ENCODE measurements at places on chromosomes 6 and 20. TPM values are rescaled to one million over a fixed set of nuclear protein-coding genes. Genes with fewer than 3 reads are reported as not detected.

The LGSN gene
- total RNA-seq = 0.06 TPM

The ATP6V1G2 gene
- 0.58 TPM for total RNA-seq

The DSP gene
- 213 TPM for total RNA-seq

The VSX1 gene
- total RNA-seq = not detected

The EEF1E1 gene
- 14.5 TPM for total RNA-seq

The VNN1 gene
- total RNA-seq = 9.7 TPM

The RIPPLY2 gene
- total RNA-seq = 0.22 TPM

The SGK2 gene
- total RNA-seq = 125 TPM

The TMC2 gene
- total RNA-seq = not detected

- no peak for DNase-seq
Measured at GRCh38 chr6:141561154-141561553, 571.6 kb upstream of the GJE1 start.

GRCh38 chr6:143007646-143008045 lies 53.0 kb upstream of the AIG1 start:
- DNase-seq = no peak

GRCh38 chr20:58479726-58480440 lies 35.3 kb downstream of the APCDD1L start:
- no peak for DNase-seq

- no peak for DNase-seq
Measured at GRCh38 chr20:15759594-15759993, 813.7 kb downstream of the KIF16B start.

DNA sequence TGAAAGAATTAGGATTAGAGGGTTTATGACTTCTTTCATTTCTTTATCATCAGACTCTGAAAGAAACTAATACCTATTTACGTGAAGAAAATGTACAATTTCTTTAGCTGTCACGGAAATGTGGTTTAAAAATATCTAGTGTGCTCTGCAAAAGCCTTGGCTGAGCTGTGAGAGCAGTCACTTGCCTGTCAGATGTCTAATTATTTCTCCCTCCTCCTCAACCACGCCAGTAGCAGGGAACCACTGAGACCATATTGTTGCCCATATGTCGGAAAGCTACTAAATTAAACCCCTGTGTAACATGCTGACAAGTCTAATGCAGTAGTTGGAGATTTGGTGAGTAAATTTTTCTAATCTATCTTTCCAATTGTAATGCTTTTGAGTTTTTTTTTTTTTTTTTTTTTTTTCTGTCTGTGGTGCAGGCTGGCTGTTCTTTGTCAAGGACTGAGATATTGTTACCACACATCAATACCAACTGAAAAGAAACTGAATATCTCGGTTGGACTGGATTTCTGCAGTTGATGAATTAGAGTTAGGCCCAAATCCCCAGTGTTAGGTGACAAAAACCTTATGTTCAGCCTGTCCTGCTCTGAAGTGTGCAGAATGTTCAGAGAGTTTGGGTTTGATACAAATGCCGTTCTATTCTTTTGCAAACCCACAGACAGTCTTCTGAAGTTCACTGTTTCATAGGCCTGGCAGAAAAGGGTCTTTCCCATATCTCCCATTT lies 302.9 kb upstream of the SYNCRIP start:
- no peak for DNase-seq

- peak; percentile 34 for DNase-seq
Measured at GRCh38 chr6:111841822-111842221, 31.4 kb downstream of the FYN start.

DNA sequence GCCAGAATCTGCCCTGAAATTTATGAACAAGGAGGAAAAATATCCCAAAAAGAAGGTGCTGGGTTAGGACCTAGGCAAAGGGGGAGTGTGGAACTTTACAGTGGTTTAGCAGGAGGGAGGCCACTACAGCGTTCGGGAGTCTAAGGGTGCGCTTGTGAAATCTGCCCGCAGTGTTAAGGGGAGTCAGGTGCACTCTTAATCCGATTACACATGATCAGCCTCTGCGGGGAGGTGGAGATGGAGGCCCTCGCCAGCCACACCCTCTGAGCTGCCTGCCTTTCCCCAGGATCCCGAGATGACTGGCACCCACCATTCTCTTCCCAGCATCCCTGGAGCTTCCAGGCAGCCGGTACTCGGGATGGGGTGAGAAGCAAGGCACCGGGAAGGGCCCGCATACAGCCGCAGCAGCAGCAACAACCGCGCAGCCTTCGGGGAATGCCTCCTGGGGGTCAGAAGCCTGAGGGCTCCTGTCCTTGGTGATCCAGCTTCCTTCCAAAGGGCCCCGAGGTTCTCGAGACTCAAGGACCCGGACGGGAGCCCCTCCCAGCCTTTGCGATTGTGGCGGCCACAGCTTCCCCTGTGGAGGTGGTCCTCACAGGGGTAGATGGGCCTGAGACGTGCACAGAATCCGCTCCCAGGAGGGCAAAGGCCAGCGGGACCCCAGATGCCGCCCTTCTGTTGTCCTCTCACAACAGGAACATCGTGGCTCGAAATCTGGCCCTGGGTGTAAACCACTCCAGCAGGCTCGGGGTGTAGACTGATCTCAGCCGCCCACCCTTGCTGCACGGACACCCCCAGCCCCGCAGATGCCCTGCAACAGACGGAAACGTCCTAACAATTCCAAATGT lies 57.3 kb upstream of the CST7 start:
- no peak for DNase-seq

- DNase-seq = peak; percentile 20
Measured at GRCh38 chr6:37650071-37650481, 47.6 kb downstream of the MDGA1 start.

GRCh38 chr20:61938839-61939690 lies 126.6 kb downstream of the TAF4 start:
- DNase-seq = no peak

DNA sequence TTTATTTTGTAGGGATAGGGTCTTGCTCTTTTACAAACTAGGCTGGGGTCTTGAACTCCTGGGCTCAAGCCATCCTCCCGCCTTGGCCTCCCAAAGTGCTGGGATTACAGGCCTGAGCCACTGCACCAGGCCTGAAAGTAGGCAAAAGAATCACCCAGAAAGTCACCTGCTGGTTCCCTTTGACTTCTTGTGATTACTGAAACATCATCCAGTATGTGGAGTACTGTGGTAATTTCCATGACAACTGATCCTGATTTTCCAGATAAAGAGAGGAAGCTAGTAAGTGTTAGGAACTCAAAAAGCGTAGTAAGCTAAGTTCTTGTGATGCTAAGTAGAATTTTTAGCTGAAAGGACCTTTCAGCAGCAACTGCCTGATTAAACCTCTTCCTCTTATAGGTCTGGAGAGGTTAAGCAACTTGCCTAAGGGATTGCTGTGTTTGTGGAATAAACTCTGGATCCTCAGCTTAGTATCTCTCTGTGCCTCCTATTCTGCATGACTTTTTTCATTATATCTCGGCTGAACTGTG lies 16.8 kb downstream of the RALY start:
- no peak for DNase-seq

DNA sequence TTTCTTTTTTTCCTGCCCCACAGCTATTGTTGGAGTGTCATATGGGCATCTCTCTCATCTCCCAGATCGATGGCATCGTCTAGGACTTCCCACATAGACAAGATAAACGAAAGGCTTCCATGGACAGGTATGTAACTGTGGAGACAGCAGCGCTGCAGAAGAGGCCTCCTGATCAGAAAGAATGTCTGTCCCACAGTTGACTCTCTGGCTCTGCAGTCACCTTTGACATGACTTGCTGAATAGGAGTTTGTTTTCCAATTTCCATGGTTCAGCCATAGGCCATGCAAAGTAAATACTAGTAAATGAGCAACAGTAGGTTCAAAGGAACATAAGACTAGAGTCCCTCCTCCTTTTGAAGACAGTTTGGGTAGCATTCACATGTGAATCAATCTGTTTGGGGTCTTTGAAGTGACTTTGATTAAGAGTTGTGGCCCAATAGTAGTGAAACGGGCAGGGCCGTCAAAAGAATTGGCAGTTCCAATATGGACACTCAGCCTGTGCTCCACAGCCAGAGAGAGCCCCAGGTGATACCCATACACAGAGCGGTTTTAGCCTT lies 134.7 kb upstream of the IFNGR1 start:
- DNase-seq = no peak

- no peak for DNase-seq
Measured at GRCh38 chr6:33673851-33674250, 37.6 kb downstream of the UQCC2 start.

DNA sequence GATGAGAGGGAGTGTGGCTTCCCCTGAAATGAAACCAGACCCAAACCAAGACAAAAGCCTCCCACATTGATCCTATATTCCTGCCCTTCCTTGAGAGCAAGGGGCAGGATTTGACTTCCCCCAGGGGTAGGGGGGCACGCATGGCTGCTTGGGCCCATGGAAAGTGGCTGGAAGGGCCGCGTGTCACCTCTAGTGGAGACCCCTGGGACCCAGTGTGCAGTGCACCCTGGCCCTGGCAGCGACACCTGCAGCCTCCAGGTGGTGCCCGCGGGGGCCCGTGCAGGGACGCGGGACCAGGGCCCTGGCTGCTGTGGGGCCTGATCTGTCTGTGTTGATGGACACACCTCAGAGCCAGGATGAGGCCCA lies 18.0 kb upstream of the SLCO4A1 start:
- DNase-seq = peak; percentile 75

DNA sequence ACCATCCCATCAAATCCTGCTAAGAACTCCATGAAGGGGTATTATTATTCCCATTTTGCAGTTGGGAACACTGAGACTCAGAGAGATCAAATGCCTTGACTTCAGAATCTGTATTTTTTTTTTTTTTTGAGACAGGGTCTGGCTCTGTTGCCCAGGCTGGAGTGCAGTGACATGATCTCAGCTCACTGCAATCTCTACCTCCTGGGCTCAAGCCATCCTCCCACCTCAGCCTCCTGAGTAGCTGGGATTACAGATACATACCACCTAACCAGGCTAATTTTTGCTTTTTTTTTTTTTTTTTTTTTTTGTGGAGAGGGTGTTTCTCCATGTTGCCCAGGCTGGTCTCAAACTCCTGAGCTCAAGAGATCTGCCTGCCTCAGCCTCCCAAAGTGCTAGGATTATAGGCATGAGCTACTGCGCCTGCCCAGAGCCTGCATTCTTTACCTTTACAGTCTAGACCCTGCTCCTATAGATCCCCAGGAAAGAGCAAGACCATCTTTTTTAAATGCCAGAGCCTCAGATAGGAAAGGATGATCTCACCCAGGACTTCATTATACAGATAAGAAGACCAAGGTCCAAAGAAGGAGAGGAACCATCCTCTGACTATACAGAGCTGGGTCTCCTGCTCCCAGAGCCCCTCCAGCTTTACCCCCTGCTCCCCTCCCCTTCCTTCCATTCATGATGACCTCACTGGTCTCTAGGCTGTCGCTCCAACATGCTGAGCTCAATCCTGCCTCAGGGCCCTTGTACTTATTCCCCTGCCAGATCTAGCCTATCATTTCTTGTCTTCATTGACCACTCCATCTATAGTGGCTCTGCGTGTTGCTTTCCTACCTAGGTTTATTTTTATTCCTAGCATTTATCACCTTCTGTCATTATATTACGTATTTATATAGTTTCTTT lies 138.6 kb downstream of the CEBPB start:
- no peak for DNase-seq

DNA sequence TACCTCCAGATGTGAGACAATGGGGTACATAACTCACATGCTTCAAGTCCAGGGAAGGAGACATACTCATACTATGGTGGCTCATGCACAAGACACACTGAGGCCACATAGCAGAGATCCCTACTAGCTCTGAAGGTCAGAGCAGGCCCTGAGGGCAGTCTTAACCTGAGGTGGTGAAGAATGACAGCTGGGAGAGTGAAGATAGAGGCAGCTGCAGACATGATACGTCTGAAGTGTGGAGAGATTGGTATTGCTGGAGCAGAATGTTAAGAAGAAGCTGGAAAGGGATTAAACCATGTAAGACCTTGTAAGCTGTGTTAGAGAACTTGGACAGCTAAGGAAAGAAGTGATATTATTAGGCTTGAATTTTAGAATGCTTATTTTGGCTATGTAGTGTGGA lies 32.9 kb downstream of the PGM3 start:
- DNase-seq = no peak

GRCh38 chr20:48723308-48724264 lies 104.2 kb downstream of the PREX1 start:
- DNase-seq = peak; percentile 37

GRCh38 chr6:135850882-135851281 lies 619 bp upstream of the PDE7B start:
- DNase-seq = no peak

- DNase-seq = peak; percentile 57
Measured at GRCh38 chr6:31267651-31268368, 4.1 kb downstream of the HLA-C start.

- DNase-seq = no peak
Measured at GRCh38 chr6:52249078-52249477, 4.8 kb upstream of the IL17F start.

DNA sequence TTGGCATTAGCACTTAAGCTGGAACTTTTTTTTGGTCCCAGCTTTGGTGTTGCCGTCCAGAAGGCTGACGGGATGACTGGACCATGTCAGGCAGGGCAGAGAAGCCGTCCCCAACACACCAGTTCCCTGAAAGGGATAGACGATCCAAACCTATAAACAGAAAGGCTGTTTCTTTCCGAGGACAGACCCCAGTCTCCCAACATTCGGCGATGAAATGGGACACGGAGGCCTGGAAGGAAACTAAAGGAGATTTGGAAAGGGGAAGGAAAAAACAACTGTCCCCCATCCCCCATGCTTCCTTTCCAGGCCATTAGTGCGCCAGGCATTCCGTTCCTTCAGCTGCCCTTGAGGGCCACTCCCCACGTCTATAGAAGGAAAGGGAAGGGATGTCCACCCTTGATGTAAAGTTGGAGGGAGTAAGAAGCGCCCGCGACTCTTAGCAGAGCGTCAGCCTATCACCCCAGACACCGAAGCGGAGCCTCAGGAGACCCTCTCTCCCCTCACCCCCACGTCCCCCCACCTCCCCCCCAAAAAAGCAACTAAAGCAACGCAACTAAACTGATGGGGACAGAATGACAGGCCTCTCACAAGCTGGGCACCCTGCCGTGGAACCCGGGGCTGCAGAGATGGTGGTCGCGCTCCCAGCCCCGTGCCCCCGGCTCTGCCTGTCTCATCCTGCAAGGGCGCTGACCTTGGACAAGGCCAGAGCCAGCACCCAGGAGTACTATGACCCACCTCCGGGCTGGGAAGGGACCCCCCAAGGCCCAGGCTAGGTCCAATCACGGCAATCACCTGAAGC lies 638 bp downstream of the BLCAP start:
- DNase-seq = no peak

- peak; percentile 73 for DNase-seq
Measured at GRCh38 chr6:63598049-63599036, 26.1 kb downstream of the LOC128125822 start.

- no peak for DNase-seq
Measured at GRCh38 chr6:24936641-24937317, 1.0 kb upstream of the RIPOR2 start.
